Stimulated activated CD4-positive, alpha-beta T cell treated with anti-CD3 and anti-CD28 coated beads, Interleukin-12 subunit alpha, Interleukin-12 subunit beta, amount 100 ng/mL, for 48 hours (primary cell): ENCODE measurements at places on chromosomes 6 and 20.

GRCh38 chr6:125477156-125477555 is 175.4 kb upstream of the HDDC2 start:
- no peak for DNase-seq

GRCh38 chr6:11386726-11387125 is 150.8 kb upstream of the TMEM170B start:
- no peak for DNase-seq

DNA sequence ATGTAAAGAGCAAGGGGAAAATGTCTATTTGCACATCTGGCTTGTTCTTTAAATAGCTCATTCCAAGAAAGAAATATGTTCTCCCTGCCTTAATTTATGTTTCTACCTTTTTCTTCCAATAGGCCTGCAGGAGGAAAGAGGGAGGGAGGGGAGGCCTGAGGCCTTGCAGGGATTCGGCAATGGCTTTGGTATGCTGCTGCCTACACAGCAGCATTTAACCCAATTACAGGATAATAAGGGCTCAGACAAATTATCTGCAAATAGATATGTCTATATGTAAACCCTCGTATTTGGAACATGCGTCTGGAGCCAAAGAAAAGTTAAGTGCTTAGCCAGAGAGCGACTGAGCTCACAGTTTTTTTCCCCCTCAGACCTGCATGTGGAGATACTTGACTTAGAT is 277.2 kb downstream of the CDC5L start:
- DNase-seq = no peak

DNA sequence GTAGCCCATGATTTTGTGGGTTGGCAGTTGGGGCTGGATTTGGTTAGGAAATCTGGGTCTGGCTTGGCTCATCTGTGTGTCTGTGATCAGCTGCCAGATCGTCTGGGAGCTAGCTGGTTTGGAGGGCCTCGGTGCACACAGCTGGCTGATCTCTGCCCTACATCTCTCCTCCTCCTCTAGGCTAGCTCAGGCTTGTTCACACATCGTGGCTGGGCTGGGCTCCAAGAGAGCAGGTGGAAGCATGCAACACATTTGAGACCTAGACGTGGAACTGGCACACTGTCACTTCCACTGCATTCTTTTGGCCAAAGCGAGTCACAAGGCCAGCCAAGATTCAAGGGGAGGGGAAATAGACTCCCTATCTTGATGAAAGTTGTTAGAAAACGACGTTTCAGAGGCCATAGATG is 15.9 kb downstream of the NDUFAF5 start:
- no peak for DNase-seq

DNA sequence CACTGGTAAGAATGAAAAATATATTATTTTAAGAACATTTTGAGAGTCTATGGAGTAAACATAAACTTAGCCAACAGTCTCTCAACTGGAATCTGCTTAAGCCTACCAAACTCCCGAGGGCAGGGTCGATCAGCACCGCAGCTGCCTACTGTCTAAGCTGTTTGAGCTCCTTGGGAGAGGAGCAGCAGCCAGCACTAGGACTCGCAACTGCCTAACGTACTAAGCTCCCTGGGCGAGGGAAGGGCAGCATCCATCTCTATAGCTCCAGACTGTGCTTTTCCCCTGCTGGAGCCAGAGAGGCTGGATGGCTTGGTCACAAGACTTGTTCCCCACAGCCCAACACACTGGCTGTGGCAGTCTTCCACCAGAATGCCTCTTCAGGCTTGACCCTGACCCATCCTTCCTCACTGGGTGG is 96.4 kb downstream of the MOXD1 start:
- no peak for DNase-seq

GRCh38 chr20:4443016-4443415 is 278.7 kb upstream of the PRND start:
- no peak for DNase-seq
